ENCODE measurements at places on chromosomes 4 and X.

DNA sequence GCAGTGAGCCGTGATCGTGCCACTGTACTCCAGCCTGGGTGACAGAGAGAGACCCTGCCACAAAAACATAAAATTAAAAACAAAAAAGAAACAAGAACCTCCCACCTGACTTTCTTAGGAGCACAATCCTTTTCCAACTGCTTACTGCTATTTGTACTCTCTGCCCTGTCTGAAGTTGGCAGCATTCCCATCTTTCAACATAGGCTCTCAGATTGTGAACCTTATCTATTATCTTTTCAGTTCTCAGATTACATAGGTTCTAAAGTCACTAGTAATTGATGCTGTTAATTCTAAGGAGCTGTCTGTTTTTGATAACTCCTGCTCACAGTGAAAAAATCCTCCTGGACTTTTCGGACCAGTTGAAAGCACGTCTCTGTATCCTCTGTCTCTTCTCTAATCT lies 812.2 kb upstream of the CT83 start:
- DNase-seq = no peak

DNA sequence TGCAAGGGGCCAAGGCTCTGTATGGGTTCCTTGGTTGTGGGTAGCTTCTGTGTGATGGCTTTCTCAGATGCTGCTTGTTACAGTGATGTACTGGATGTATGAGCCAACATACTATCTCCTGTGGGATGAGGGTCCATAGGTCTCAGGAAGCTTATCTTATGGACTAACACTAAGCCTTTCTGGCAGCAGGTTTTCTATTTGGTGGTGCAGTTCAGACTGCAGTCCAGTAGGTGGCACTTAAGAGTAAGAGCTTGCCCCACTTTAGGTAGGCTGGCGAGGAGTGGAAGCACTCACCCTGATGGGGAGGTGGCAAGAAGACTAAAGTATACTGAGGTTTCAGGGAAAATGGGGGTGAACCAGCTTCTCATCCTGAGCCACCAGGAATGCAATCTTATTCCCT lies 306.7 kb upstream of the MAOA start:
- no peak for DNase-seq

- DNase-seq = peak; percentile 9
Measured at GRCh38 chr4:141713771-141714445, 77.5 kb downstream of the IL15 start.

DNA sequence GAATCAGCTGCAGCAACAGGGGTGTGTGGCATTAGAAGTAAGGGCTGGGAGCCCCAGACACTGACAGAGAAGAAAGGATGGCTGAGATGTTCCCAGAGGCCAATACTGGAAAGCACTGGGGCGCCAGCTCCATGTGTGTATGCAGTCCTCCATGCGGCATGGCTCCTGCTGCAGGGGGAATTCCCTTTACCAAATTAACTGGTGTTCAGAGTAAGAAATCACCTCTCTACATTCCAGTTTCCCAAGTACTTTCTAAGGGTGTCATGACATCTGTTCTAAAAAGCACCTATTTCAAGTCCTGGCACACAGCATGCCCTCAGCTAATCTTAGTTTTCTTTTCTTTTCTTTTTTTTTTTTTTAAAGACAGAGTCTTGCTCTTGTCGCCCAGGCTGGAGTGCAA lies 98.0 kb downstream of the MAML3 start:
- no peak for DNase-seq

GRCh38 chr4:22129454-22130029 lies 181.0 kb upstream of the KCNIP4 start:
- no peak for DNase-seq

DNA sequence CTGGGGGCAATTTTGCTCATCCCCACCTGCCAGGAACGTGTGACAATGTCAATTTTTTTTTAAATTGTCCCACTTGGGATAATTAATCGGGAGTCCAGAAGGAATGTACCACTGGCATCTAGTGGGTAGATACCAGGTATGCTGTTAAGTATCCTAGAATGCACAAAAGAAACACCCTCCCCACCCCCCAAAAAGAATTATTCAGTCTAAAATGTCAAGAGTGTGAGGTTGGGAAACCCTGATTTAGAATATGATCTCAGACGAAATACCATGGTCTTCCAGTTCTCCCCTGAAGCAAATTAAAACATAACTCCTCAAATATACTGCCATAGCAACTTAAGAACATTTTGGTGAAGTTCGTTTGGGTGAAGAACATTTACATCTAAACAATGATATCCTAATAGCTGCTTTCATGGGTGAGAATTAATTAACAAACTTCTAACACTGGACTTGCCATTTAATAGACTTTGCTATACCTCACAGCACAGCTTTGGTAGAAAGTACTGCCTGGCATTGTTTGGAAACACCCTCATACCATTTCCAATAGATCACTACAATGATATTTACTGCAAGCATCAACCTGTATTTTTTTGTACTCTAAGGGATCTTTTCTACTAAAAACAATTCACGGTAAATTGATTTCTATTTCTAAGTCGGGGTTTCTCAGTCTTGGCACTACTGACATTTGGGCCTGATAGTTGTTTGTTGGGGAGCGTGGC lies 36.5 kb downstream of the SH3RF1 start:
- DNase-seq = no peak

DNA sequence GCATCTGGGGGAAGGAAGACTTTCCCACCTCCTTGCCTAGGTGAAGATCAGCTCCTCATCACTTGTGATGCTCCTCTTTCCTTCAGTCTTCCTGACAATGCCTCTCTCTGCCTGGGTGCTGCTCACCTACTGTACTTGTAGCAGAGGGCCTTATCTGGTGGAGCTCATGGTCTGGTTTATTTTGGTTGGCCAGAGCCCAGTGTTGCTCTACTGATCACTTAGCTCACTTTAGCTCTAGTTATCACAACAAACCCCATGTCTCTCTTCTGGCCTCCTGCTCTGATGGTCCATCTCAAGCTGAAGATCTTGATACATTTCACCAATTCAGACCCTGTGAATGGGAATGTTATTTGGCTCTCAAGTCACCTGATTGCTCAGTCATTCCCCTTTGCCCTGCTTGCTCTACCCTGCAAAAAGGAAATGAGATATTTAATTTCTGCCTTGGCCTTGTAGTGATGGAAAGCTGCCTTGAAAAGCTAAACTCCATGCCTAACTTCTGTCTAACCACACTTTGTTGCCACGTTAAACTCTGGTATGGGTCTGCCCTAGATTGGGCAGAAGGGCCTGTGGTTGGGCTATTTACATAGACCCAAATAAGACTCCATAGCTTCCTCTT lies 30.3 kb upstream of the ADH1C start:
- DNase-seq = no peak

DNA sequence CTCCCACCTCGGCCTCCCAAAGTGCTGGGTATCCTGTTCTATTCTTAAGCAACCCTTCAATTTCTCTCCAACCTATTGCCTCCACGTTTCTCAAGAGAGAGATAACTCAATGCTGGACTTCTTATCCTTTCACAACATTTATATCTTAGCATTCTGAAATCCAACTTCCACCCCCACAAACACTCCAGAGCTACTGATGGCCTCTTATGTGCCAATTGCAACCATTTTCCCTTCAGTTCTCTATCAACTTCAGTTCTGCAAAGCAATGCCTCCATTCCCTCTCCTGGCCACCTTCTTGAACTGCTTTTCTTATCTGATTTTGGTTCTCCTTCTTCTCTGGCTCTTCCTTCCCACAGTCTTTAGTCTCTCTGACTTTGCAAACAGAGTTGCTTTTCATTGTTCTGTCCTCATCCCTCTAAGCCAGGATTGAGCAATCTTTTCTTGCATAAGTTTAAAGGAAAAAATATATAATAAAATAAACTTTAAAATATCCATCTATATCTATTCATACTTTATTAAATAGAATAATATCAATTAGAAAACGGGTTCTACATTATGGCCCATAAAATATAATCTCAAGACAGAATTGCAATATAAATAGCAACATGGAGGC lies 3.6 kb upstream of the STBD1 start:
- no peak for DNase-seq

GRCh38 chrX:18886344-18887161 lies 97.4 kb downstream of the PHKA2 start:
- DNase-seq = peak; percentile 12

DNA sequence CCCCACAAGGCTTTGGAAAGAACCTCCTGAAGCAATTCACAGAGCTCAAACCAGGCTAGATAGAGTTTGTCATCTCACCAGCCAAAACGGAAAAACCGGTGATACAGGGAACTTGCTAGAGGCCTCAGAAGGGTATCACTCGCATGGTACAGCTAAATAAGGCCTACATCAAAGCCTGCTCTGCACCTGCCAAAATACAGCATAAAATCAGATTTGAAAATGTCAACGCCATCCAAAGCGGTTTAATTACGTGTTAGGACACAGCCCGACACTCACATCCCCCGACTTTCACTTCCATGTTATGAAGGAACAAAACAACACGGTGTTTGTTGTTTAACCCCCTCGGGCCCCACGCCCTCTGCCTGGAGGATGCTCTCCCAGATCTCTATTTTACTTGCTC lies 65.0 kb downstream of the MAPK10 start:
- no peak for DNase-seq

DNA sequence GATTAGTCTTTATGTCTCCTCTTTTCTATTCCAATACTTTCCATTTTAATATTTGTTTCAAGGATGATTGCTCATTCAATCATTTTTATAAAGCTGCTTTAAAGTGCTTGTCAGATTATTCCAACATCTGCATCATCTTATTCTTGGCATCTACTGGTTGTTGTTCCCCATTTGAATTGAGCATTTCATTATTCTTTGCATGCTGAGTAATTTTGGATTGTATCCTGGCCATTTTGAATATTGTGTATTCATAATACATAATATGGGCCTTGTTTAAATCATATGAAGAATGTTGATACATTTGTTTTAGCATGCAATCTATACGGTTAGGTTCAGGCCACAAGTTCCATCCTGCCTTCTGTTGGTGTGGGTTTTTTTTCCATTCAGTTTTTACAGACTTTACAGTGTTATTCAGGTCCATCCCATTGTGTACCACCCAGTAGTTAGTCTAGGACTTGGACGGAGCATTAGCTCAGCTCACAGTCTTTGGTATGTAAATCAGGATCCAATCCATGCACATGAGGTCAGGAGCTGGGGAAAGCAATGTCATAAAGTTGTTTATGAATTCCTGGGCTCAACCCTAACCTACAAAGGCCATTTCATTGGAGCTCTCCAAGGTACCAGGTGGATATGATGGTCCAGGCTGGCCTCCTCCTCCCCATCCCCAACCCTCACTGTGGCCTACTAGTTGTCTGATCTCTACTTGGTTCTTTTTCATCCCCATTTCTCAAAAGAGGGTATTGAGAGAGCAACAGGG lies 20.3 kb downstream of the RGN start:
- no peak for DNase-seq

GRCh38 chr4:110867251-110867960 lies 244.5 kb upstream of the PITX2 start:
- DNase-seq = no peak

DNA sequence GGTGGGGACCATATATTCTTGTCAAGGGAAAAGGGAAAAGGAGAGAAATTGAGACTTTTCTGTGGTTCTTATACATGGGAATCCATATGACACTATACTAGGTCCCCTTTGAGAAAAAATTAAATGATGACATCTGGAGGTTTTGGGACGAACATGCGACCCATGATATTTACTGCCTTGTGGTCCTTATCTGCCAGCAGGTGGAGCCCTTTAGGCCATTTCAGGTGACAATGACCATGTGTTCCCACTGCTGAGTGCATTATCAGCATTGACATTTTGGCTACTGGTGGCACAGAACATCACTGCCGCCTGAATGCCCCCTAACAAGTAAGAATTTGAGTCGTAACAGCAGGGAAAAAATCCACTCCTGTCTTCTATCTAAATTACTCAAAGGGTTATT lies 843.4 kb downstream of the FSTL5 start:
- no peak for DNase-seq

DNA sequence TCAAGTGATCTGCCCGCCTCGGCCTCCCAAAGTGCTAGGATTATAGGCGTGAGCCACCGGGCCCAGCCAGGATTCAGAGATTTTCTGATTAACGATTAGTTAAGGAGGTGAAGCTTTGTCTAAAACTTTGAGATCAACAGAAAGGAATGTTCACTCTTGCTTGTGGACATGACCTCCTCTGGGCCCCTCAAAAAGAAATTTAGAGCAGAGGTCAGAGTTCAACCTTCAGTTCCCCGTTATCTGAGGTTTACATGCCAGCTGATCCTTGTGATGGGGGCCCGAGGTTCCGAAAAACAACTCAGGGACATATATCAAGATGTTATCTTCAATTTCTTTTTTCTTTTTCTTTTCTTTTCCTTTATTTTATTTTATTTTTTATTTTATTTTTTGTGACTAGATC lies 54.6 kb downstream of the DDX3X start:
- no peak for DNase-seq

DNA sequence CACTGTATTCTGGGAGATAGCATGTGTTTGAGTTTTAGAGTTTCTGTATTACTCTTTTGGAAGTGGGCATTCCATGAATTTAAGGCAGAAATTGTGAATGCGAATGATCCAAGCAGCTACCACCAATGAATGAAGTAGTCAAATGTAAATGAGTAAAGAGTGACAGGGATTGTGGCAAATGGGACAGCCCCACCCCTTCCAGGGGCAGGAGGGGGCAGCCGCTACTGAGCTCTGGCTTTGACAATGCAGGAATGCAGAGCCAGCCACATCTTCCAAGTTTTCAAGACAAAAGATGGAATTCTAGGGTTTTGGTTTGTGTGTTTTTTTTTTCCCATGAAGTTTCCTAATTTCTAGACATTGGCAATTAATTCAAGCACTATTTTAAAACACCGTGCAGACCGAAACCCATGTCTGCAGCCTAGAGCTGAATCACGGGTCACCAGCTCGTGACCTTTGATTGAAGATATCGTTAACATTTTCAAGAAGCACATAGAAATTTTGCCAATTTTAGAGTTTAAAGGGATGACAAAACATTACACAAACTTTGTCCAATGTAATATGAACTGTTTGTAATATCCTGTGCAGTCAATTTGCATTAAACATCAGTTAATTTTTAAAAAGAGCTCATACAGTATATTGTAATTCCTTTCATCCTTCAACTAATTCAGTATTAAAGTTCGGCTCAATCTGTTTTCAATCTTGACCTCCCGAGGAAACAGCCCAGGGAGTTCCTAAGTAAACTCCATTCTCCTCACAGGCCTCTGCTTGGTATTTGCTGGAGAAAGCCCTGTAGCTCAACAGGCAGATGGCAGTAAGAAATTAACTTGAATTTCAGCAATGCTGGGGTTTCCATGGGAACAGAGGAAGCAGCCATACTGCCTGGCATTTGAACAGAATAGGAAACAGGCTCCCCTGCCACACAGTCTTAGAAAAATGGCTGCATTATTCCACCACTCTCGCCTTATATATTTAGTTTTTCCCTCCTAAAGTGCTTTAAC lies 83.4 kb downstream of the UCHL1 start:
- peak; percentile 22 for DNase-seq

DNA sequence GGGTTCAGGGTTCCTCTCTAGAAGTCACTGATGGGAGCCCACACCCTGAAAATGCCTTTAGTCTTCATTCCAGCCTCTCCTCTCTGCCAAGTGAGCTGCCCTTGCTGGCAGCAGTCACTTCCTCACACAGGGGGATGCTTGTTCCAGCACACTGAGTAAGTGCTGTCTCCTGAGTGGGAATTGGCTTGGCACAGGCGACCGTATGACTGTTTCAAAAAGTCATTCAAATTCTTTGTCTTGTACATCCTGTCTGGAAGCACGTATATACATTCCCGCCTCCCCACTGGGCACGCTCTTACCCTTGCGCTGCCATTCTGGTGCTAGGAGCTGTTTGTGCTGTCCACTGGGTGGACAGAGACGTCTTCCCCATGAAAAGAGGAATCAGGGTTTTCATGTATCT lies 40.2 kb upstream of the CD99 start:
- DNase-seq = no peak

Measured in nucleus accumbens (tissue), 56 donors.